ENCODE measurements at places on chromosomes 13 and 19.

DNA sequence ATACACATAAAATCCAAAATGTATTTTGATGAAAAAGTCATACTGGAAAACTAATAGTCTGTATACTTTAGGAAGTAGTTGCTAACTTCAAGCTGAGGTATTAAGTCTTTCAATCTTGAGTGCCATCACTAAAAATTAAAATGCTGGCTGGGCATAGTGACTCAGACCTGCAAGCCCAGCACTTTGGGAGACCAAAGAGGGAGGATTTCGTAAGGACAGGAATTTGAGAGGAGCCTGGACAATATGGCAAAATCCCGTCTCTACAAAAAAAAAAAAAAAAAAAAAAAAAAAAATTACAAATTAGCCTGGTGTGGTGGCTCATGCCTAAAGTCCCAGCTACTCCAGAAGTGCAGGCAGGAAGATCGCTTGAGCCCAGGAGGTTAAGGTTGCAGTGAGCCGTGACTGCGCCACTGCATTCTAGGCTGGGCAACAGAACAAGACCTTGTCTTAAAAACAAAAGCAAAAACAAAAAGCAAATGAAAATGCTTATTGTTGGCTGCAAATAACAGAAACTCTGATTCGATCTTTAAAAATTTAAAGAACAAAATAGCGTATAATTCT is 1994.2 kb upstream of the PCDH20 start:
- no peak for DNase-seq

DNA sequence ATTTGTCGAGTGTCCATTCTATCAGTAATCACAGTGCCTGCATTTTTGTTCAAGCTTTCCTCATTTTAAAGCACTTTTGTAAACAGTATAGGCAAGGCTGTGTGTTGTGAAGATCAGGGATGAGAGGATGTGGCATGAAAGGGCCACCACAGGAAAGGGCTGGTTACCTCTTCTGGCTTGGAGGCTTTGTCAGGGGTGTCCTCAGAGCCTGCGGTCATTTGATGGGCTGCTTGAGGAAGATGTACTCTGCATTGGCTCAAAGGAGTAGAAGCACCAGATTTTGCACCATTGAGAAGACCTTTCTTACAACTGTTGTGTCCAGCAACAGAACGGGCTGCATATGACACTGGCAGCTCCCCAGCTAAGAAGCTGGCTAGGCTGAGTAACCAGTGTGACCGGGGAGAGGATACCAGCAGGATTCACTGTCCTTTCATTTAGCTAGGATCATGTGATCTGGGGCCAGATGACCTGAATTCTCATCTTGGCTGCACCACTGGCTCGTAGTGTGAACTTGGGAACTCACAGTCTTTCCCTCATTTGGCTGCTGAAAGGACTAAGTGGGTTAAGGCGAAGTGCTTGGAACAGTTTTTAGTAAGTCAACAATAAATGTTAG is 380.2 kb downstream of the FGF9 start:
- no peak for DNase-seq

DNA sequence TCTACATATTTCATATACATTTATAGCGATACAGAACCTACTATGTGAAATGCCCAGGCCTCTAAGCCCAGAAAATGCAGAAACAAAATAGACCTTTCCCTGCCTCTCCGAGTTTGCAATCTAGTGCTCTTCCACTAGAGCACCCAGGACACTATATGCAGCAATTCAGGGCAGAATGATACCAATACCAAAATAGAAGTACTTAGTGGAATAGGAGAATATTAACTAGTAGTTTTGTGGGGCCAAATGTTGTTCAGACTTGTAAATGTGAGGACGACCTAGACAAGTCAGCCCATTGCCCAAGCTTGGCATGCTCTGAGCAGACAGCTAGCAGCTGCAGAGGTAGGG is 35.8 kb upstream of the FLT1 start:
- no peak for DNase-seq

DNA sequence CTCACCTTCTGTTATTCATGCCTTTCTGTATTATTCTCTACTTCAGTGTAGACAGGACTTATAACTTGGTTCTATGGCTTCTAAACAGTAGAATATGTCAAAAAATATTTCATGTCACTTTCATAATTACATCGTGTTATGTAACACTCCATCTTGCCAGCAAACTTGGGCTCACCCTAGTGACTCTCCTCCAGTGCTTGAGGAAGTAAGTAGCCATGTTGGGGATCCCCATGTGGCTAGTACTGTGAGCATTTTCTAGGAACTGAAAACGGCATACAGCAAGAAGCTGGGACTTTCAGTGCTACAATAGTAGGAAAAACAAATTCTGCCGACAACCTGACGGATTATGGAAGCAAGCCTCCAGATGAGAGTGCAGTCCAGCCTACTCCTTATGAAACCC is 495.6 kb downstream of the SLITRK6 start:
- DNase-seq = no peak

DNA sequence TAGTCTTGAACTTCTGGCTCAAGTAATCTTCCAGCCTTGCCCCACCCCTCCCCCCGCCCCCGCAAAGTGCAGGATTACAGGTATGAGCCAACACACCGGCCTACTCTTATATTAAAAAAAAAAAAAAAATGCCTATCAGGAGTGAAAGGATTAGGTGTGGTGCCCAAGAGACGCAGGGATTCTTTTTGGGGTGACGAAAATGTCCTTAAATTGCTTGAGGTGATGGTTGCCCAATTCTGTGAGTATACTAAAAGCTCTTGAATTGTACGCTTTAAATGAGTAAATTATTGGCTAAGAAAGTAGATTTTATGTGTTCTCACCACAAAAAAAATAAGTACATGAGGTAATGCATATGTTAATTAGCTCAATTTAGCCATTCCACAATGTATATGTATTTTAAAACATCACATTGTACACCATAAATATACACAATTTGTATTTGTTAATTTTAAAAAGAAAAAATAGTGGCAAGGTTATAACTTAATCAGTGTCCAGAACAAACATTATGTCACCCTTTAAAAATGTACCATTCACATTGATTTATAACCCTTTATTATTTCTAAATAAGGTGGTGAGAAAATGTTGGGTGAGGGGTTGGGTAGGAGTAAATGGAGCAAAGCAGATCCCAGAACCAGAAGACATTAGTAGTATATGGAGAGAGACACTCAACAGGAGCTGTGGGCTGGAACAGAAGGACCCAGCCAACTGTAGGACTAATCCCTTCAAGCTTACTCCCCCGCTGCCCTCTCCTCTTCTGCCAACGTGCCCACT is 3.9 kb downstream of the IGSF23 start:
- no peak for DNase-seq

DNA sequence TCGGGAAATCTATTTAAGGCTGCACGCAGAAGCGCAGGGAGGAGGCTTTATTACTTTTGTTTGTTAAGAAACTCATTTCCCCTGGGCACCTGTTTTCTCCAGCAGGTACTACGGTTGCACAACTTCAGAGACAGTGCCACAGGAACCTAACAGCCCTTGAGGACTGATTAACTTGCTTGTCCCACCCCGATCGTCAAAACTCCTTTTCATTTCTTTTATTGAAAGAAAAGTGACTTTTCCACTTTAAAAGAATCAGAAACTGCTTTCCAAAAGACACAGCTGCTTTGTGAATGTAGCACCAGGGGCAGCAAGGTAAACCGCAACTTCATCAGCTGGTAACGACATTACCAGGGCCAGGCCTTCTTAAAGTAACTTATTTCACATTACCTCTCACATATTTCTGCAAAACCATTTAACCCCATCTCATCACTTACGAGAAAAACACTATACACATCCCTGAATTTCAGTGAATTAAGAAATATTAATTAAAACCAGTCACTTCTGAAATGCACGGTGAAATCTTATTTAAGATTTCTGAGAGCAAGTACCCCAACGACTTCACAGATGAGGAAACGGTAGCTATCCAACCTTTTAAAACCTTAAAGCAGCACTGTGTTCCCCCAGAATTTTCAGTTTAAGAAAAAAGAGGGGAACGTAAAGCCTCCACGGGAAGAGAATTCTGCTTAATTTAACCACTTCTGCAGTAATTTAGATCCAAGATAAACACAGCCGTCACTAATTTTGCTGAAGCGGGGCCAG is 1.4 kb downstream of the ANKRD10 start:
- no peak for DNase-seq

GRCh38 chr13:111976474-111977178 is 90.3 kb upstream of the SOX1 start:
- no peak for DNase-seq

GRCh38 chr19:29413435-29413834 is 112.4 kb upstream of the VSTM2B start:
- DNase-seq = no peak

- no peak for DNase-seq
Measured at GRCh38 chr13:109146912-109147647, 517.7 kb downstream of the MYO16 start.

- DNase-seq = no peak
Measured at GRCh38 chr19:47321630-47322029, 10.3 kb upstream of the C5AR2 start.

All from stimulated activated CD4-positive, alpha-beta T cell treated with anti-CD3 and anti-CD28 coated beads, TNF-alpha, amount 100 ng/mL, for 1 hour (primary cell).